ENCODE measurements at places on chromosomes 6 and 20.

DNA sequence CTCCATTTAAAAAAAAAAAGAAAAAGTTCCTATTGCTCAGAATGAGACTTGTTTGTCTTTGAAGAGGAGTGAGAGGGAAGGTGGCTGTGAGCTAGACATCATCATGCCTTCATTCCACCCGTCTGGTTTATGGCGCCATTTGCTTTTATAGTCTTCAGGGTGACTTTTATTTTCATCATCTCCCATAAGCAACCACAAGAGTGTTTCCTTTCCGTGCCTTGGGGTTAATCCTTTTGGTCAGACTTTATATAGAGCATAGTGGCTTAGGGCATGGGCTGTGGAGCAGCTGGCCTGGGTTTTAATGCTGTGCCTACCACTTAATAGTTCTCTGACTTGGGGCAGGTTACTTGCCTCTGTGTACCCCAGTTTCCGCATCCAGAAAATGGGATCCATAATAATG lies 77.8 kb downstream of the RREB1 start:
- DNase-seq: no peak

- DNase-seq: no peak
Measured at GRCh38 chr6:38091613-38092012, 272.1 kb downstream of the ZFAND3 start.

DNA sequence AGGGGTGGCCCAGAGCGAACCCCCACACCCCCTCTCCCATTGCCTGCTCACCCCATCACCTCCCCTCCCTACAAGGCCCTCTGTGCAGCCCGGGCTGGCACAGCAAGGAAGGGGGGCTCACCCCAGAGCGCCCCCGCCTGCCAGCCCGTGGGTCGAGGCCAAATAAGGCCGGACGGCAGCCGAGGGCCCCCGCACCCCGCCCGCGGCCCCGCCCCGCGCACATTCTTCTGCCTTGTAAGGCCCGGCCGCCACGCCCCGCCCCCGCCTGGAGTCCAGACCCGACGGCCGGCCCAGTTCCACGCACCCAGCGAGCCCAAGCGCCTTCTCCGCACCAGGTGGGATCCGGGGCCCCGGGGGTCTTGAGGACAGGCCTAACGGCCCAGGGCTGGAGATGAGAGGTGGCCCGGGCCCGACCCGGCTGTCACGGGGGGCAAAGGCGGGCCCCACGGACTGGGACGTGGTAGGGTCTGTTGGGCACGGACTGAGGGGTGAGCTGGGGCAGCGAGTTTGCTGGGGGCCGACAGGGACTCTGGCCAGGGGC lies at the start of gene MYL9:
Gene MYL9, plus strand, starts transcription at position 293 of the 541 bp plus-strand sequence. CDS start 3,366 bp downstream, outside the sequence.
- no peak for DNase-seq

GRCh38 chr20:32031007-32031958 lies 20.8 kb upstream of the HCK start:
- peak; percentile 66 for DNase-seq

DNA sequence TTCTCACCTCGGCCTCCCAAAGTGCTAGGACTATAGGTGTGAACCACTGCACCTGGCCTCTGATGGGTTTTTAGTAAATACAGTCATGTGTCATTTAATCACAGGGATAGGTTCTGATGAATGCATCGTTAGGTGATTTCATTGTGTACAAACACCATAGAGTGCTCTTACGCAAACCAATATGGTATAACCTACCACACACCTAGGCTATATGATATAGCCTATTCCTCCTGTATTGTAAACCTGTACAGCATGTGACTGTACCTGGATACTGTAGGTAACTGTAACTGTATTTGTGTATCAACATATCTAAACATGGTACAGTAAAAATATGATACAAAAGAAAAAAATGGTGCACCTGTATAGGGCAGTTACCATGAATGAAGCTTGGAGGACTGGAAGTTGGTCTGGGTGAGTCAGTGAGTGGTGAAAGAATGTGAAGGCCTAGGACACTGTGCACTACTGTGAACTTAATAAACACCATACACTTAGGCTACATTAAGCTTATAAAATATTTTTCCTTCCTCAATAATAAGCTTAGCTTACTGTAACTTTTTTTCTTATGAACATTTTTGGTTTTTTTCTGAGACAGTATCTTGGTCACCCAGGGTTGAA lies 10.0 kb downstream of the BICRAL start:
- DNase-seq: no peak

GRCh38 chr6:82507112-82507511 lies 143.5 kb downstream of the TPBG start:
- DNase-seq: no peak

Measured in activated naive CD8-positive, alpha-beta T cell treated with anti-CD3 and anti-CD28 coated beads, Interleukin-2, amount 10 ng/mL, durations not matched to agents 7 days and 5 days (primary cell).